ENCODE measurements at places on chromosomes 1 and 21. TPM values are rescaled to one million over a fixed set of nuclear protein-coding genes. Genes with fewer than 3 reads are reported as not detected.

- DNase-seq: no peak
Measured at GRCh38 chr1:200525090-200525987, 95.2 kb downstream of the KIF14 start.

DNA sequence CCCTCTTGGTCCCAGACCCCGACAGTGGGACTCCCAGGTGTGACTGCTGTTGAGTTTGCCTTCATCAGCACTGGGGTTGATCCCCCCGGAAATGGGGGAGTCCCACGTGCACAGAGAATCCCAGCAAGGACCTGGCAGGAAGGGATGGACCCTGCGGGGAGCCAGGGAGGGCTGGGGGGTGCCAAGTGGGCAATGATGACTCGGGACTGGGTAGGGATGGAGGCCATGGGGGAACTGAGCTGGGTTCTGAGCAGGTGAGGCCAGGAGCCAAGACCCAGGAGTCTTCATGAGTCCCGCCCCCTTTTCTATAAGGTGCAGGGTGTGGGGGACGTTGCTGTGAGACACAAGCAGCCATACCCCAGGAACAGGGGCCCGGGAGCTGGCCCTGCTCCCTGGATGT lies 103.8 kb downstream of the CRYAA start:
- DNase-seq: no peak

DNA sequence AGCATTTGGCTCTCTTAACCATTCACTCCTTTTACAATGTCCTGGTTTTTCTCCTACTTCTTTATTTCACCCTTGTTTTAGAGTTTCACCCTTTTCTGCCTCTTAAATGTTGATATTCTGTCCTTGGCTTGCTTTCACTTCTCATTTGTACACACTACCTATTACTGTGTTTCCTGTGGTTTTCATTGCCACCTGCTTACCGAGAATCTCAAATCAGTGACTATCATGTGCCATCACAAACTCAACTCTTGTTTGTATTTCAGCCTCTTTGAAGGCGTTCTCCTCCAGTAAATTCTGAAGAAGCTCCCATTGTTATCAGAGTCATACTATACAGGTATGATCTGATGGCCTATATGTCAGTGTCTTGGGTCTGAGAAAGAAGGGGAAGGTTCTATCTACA lies 65.7 kb downstream of the NPHS2 start:
- no peak for DNase-seq

DNA sequence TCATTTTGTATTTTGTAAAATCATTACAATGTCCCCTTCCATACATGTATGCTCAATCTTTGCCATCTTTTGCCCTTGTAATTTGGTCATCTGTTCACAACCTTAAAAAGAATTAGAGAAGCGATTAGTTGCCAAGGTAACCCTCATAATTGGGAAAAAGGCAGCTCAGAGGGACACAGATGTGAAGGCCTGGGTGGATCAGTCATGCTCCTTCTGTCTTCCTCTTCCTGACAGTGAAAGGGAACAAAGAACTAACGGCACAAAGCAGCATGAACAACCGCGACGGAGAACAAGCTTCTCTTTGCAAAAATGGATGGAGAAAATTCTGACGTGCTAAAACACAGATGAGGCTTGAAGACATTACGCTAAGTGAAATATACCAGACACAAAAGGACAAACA lies 78.7 kb upstream of the COG2 start:
- no peak for DNase-seq

- no peak for DNase-seq
Measured at GRCh38 chr21:34590520-34590919, 24.4 kb downstream of the RCAN1 start.

GRCh38 chr1:18468570-18468969 lies 12.2 kb upstream of the KLHDC7A start:
- no peak for DNase-seq

DNA sequence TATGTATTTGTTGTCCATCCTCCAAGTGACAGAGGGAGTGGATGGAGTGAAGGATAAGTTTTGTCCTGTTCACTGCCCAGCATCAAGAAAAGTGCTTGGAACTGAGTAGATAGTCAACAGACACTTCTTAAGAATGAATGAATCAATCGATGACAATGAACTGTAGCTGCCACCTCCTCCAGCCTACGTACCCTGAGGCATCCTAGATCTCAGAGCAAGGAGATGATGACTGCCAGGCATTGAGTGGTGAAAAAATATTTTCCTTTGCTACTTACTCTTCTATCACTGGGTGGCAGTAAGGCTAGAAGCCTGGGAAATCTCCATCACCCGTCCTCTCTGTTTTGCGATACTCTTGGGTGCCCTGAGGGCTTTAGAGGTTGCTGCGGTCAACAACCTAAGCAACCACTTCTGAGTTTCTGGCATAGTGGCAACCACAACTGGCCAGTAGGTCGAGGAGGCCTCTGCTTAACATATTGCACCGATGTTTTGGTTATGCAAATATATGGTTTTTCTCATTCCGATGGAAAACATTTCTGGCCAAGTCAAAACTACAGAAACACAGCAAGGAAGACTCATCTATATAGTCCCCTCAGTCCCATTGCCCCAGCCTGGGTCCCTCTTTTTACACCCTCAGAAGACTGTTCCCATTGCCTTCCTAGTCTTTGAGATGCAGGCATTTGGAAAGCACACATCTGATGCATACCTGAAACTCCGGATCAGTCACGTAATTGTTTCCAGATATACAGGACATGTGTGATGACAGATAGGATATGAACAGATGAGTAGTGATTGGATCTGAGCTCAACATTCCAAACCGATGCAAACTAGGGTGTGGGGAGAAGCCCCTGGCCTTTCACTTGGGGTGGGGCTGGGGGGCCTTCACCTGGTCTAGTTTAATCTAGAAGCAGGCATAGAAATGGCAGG lies 136.8 kb downstream of the RUNX1 start:
- no peak for DNase-seq

DNA sequence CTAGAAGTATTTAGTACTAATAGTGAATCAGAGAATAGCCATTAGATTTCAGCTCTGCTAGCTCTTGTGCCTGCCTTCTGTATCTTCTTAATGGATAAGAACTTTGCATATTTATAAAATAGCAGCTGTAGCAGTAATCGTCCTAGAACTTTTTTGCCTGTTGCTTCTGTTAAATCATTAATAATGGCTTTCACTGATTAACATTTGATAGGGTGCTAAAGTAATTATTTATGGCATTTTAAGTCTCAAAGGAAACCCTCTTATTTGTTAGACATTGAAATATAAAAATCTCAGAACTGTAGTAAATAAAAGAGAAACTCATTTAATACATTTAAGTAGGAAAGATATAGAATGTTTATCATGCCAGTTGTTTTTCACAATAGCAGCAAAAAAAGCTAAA lies 27.0 kb downstream of the SPEN start:
- no peak for DNase-seq

DNA sequence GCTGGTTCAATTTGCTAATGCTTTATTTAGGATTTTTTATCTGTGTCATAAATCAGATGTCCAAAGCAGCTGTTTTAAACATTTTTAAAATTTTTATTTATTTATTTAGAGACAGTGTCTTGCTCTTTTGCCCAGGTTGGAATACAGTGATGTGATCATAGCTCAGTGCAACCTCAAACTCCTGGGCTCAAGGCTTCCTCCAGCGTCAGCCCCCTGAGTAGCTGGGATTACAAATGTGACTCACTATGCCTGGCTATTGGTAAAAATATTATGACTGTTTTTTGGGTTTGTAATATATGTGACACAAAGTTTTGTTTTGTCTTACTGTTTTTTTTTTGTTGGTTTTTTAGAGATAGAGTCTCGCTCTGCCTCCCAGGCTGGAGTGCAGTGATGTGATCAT lies 11.8 kb downstream of the ZBED6 start:
- peak; percentile 80 for DNase-seq

GRCh38 chr1:203291201-203292096 lies 13.9 kb upstream of the BTG2 start:
- DNase-seq: no peak

GRCh38 chr1:160226623-160227022 lies 21.4 kb downstream of the PEA15 start:
- DNase-seq: no peak

- no peak for DNase-seq
Measured at GRCh38 chr21:36047139-36047538, 13.2 kb downstream of the SETD4 start.

DNA sequence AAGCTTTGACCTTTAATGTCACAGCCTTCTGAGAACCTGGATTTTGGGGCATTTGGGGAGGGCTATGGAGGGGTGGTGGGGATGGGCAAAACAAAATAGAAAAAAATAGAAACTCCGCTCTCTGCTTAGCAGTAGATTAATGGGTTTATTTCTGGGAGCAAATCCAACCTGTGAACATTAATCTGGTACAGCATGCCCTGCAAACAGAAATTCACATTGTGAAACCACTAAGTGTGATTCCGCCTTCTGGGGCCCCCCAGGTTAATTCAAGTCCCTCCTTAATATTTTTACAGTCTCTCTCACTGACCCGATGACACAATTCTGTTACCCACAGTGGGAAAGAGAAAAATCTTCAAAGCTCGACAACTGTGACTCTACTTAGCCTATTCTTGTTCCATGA lies 76.4 kb downstream of the TIAM1 start:
- DNase-seq: no peak

DNA sequence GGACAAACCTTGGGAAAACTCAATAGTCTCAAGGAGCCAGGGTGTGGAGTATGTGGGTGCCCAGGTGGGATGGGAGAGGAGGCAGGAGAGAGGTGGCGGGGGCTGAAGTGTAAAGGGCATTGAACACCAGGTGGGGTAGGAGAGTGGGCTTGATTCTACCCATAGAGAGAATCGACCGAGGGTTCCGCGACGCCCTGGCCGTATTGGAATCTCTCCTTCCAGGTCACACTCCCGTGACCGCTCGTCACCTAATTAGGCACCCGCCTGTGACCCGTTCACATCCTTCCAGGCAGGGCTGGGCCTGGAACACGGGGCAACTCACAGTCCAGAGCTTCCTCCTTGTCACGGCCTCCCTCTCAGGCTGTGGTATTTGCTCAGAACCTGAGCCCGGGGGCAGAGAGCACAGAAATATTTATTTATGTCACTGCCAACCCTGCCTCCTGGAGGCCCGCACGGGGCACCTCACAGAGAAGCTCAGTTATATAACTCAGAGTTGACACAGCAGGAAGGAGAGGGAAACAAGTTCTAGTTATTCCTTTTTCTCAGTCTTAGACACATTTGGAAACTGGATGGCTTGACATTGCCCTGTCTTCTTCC lies 12.0 kb downstream of the NCMAP start:
- no peak for DNase-seq

DNA sequence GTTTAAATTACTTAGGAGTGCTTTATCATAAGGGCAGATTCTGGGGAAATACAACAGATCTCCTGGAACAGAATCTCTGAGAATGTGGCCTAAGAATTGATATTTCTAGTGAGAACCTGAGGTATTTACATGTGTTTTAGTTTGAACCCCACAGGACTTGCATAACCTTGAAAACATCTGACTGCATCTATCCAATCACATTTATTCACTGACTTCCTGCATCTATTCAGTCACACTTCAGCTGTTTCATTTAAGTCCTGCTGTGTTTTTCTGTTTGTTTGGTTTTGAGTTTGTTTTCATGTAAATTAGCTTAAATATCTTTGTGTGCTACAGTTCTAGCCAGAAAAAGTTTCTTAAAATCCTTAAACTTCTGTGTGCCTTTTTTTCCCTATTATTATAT lies 1260.7 kb downstream of the PLA2G4A start:
- DNase-seq: no peak

GRCh38 chr1:63773815-63774616 lies at the start of gene ROR1:
TSS of gene ROR1 (plus strand) at chr1:63774017.
- DNase-seq: peak; percentile 88

DNA sequence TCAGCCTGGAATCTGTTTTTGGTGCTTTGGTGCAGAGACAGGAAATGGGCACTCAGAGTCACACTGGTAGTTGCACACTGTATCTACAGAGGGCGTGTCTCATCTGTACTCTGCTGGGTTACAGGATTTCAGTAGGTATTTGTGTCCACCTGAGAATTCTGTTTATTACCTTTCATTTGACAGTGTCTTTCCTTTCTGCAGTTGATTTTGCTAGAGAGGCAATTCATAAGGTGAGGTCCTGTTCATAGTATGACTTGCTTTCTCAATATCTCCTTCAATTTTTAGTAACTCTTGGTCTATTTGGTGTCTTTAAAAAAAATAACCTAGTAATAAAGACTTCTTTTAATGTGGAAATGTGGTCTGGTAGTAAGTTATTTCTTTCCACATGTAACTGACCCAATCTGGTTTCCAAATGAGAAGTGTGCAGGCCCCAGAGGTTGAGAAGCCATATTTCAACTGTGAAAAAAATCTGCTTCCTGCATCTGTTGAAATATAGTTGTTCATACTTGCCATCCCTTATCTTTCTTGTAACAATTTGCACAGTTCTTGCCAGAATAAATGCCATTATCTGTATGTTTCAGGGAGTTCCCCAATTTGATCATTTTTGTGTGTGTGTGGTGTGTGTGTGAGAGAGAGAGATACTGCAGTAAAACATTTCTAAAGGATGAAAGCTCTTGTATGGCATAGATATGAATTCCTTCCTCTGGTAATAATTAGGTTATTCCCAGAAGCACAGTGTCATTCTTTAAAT lies 78.4 kb upstream of the DNAJC6 start:
- DNase-seq: no peak

- peak; percentile 75 for DNase-seq
Measured at GRCh38 chr1:35807614-35808449, at the start of gene AGO4. TSS of gene AGO4 (plus strand) at chr1:35808016. CDS start at chr1:35808417, 401 bp downstream.

DNA sequence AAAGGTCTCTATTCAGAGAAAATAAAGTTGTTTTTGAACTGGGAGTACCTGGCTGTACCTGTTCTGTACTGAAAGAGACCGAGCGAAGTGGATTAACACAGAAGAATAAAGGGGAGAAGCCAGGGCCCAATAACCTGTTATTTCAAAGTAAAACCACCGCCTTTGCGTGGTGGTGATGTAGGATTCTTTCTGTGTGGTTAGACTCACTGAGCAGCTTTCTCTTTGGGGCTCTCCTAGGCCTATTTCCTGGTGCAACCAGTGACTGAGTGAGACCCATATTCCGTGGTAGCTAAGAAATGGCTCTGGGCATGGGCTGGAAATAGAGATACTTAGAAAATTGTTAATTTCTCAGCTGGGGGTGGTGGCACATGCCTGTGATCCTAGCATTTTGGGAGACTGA lies 99.9 kb downstream of the XCL2 start:
- DNase-seq: no peak

GRCh38 chr1:203609979-203610493 lies 16.6 kb upstream of the ATP2B4 start:
- no peak for DNase-seq

- no peak for DNase-seq
Measured at GRCh38 chr1:206782448-206782847, 10.2 kb upstream of the IL10 start.

- DNase-seq: peak; percentile 55
Measured at GRCh38 chr1:11654137-11654938, at the start of the genes FBXO2 and FBXO44. TSS of gene FBXO2 (minus strand) at chr1:11654429. CDS start at chr1:11654340, 89 bp downstream. TSS of gene FBXO44 (plus strand) at chr1:11654877. CDS start at chr1:11655836, 959 bp downstream.

- DNase-seq: no peak
Measured at GRCh38 chr1:162070094-162070748, 730 bp downstream of the NOS1AP start.

Gene OR2T29
- total RNA-seq: not detected

Gene COPA
- 152 TPM for total RNA-seq

Gene TEDDM1
- total RNA-seq: not detected

Gene TACSTD2
- total RNA-seq: 2.5 TPM

Gene FYB2
- total RNA-seq: not detected

Gene HSPG2
- 426 TPM for total RNA-seq

Gene NR5A2
- total RNA-seq: 0.69 TPM

Data from adrenal gland (tissue), 19 donors.